ENCODE measurements at places on chromosomes 13 and 19.

DNA sequence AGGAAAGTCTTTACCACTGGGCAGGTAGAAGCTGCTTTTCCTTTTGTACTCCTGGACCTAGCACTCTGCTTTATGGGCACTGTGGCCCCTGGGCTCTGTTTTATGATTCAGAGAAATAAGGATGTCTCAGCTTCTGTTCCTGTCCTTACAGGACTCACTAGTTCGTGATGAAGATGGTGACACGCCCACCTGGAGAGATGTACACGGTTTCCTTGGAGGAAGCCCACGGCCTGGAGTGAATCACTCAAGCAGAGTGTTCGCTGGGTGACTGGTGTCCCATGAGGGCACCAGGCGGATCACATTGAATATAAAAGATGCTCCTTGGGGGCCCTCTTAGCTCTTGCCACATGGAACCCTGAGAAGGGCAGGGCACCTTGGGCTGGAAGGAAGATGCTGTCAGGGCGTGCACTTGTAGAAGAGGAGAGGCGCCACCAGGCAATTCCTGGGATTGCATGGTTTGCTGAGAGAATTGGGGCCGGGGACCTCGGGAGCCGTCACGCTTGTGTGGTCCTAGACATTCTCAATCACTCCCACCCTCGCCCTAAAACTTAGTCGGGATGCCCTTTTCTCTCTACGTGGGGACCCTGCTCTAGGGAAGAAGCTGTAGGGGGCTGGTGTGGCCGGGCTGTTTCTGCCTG, 202.6 kb downstream of the TSHZ3 start:
- no peak for DNase-seq

GRCh38 chr13:109592770-109593169, 193.6 kb downstream of the IRS2 start:
- no peak for DNase-seq

GRCh38 chr19:29881386-29881785, 60.7 kb upstream of the URI1 start:
- no peak for DNase-seq

DNA sequence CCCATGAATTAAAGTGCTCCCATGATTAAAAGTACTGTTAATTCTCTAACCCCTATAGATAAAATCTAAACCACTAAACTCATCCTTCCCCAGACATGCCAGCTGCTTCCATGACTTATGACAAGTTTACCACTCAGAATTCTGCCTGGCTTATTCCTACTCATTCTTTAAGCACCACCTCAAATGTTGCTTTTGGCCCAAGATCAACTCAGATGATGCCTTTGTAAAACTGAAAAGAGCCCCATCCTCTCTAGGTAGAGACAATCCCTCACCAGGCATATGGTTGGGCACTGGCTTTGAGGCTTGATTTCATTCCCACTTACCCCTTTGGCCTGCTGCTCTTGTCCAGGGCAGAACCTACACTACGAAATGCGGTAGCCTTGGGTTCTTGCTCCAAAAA, 250.0 kb downstream of the DNAJC15 start:
- DNase-seq = no peak

- DNase-seq = no peak
These were observed 7.3 kb downstream of the NWD1 start for GRCh38 chr19:16726916-16727315.

GRCh38 chr19:4019578-4019977, 12.0 kb downstream of the PIAS4 start:
- peak; percentile 3 for DNase-seq

DNA sequence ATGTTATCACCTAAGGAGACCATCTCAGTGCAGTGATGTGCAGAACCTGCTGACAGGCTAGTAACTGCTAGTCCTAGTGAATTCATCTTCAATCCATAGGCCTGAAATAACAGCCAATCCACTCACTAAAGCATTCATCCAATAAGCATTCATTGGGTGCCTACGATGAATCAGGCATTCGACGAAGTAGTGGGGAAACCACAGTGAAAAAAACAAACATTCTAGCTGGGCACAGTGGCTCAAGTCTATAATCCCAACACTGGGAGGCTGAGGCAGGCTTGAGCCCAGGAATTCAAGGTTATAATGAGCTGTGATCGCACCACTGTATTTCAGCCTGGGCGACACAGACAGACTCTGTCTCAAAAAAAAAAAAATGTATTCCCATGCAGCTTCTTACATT, 135.6 kb downstream of the RNF17 start:
- no peak for DNase-seq

- DNase-seq = no peak
These were observed 370.3 kb downstream of the ZNF536 start for GRCh38 chr19:30742406-30742938.

DNA sequence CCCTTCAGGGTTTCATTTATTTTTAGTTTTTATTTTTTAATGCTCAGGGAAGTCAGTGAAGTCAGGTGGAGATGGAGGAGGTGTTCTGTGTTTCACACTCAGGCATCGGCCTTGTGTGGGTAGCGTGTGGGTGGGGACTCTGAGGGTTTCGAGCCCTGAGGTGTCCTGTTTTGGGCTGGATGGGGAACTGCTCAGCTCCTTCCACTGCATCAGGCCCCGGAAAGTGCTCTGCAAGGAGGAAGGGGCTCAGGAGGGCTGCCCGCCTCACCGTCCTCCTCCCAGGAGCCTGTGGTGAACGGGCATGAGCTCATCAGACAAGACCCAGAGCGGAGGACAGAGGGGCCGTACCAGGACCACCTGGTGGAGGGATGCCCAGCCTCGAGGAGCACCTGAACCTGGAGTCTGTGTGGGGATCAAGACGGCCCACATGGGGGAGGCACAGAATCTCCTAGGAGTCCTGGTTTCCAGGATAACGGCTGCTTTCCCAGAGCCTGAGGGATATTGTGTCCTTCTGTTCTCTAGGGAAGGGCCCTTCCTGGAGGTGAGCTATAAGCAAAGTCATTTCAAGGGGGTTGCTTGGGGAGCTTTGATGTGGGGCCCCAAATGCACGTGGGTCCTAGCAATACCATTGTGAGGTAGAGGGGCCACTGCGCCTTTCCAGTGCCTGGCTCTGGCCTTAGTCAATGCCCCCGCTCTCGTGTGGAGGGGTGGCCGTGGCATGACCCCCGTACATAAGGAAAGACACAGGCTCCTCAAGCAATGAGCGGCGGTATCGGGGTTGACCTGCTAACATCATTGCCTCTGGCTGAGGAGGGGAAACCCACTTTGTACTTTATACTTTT, 13.5 kb upstream of the GAS6 start:
- DNase-seq = no peak

DNA sequence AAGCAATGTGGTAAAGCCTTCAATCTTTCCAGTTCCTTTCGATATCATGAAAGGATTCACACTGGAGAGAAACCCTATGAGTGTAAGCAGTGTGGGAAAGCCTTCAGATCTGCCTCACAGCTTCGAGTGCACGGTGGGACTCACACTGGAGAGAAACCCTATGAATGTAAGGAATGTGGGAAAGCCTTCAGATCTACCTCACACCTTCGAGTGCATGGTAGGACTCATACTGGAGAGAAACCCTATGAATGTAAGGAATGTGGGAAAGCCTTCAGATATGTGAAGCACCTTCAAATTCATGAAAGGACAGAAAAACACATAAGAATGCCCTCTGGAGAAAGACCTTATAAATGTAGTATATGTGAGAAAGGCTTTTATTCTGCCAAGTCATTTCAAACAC, 15.6 kb upstream of the ZNF763 start:
- no peak for DNase-seq

DNA sequence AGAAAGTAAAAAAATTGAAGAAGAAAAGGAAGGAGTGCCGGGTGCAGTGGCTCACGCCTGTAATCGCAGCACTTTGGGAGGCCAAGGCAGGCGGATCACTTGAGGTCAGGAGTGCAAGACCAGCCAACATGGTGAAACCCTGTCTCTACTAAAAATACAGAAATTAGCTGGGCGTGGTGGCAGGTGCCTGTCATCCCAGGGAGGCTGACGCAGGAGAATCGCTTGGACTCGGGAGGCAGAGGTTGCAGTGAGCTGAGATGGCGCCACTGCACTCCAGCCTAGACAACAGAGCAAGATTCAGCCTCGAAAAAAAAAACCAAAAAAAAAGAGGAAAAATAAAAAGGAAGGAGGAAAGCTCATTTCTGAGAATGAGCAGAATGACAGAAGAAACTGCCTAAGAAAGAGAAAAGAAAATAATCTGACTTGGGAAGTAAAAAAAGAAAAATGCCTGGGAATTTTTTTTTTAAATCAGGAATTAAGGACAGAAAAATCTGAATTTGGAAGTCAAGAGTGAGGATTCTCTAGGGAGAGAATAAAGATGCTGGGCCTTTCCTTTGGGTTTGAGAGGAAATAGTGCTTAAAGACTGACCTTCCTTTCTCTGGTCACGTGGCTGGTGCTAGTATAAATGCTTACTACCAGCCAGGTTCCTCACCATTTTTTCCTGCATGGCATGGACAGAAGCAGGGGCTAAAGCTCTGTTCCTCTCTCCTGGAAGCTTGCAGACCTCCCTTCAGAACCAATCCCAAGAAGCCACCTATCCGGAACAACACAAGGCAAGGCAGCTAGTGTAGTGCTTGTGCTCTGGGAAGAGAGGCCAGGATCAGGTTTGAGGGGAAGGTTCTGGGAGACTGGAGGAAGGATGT, at the start of gene FFAR2:
Gene FFAR2 (plus strand): TSS at position 652 of the 864 bp plus-strand sequence. CDS start 1,458 bp downstream, outside the sequence.
- peak; percentile 59 for DNase-seq

DNA sequence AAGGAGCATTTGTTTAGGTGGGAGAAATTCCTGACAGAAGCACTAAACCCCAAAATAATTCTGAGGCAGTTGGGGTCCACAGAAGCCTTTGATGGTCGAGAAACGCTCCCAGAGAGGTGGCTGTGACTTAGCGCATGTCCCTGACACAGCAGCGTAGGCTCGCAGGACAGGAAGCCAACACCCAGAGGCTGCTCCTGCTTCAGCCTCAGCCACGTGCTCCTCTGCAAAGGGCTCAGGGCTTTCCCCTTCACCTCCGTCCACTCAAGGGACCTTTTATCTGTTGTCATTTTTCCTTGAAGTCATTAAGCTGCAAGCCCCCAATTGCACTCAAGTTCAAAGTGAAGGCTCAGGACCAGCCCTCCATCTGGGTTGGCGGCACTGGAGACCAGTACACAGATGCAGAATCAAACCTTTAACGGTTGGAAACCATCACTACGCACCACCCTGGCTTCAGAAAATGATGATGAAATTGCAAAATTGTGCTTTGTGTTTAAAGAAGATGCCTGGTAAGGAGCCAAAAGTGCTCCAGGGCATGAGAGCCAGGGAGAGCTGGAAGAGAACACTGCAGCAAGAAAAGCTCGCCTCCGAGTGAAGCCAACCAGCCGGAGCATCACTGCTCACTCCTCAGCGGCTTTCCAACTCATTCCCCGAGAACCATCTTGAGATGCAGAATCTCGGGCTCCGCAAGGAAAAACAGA, 219.6 kb downstream of the RAP2A start:
- no peak for DNase-seq

GRCh38 chr13:100636441-100636840, 38.2 kb downstream of the TMTC4 start:
- DNase-seq = no peak
